ENCODE measurements at places on chromosomes 2 and 18.
A peak's percentile ranks its signal among the peaks of the same experiment; 100 is the strongest.

DNA sequence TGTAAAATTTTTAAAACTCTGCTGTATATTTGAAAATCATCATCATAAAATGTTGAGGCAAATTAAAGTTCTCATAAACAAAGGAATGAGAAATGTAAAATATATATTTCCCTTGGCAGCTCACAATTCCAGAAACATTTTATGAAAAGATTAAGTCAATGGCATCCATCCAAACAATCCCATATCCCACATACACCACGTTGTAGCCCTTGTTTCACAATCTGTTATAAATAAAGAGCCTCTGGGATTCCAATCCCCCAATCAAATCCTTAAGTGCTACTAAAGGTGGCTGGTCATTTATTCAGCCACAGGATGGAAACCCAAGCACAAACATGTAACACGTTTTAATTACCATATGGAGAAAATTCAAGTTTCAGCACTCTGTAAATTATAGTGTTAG lies 51.7 kb downstream of the GFPT1 start:
- DNase-seq: peak; percentile 64

GRCh38 chr2:199690225-199690624 lies 160.8 kb downstream of the FTCDNL1 start:
- DNase-seq: no peak

DNA sequence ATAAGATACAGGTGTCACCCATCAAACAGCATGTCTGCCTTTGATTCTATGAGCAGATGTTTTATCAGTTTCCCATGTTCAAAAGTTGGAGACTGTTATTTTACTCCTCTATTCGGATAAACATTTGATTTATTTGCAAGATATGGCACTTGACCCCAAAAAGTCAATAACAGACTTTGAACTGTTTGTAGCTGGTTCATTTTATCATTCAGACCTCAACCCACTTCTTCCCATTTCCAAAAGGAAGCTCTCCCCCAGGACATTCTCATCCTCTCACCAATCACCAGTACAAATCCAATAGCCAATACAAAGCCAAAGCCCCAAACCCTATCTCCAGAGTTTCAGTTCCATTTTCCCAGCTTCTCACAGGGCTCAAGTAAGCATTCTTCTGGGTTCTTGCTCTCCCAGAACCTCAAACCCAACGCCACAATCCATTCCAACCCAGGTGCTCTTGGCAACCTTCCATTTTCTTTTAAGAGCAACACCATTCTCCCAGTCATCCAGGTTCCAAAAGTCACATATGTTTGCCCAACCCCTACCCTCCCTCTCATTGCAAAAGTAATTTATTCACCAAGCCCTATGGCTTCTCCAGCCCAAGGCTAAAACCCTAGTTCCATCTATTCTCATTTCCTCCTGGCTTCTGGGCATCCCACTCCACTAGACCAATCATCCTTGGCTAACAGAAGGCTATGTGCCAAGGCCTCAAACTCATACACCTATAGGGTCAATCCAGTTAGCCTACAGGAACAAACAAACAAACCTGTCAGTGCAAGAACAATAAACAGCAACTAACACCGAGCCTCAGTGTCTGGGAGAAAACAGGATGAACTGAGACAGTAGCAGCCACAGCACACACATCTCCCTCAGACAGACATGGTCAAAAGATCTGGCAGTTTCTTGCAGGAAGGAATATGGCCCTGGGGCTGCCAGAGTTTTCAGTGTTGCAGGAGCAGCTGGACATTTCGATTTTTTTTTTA lies 9.2 kb downstream of the ACVR1 start:
- no peak for DNase-seq

DNA sequence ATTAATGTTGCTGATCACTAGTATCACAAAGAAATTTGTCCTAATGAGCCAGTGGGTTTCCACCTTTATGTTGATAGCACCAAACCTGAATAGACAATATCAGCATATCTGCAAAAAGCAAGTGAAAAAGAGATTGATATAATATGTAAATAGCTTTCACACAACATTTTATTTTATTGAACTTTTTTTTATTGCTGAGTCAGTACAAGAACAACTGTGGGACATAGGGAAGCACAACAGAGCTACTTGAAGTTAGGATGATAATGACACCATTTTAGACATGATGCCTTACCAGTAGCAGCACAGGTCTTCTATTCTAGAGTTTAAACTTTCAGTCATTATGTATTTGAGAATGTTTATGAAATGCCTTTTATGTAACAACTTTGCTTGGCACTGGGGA lies 554.1 kb upstream of the SETBP1 start:
- DNase-seq: no peak

GRCh38 chr18:22667616-22668422 lies 250.1 kb upstream of the CTAGE1 start:
- DNase-seq: peak; percentile 76

DNA sequence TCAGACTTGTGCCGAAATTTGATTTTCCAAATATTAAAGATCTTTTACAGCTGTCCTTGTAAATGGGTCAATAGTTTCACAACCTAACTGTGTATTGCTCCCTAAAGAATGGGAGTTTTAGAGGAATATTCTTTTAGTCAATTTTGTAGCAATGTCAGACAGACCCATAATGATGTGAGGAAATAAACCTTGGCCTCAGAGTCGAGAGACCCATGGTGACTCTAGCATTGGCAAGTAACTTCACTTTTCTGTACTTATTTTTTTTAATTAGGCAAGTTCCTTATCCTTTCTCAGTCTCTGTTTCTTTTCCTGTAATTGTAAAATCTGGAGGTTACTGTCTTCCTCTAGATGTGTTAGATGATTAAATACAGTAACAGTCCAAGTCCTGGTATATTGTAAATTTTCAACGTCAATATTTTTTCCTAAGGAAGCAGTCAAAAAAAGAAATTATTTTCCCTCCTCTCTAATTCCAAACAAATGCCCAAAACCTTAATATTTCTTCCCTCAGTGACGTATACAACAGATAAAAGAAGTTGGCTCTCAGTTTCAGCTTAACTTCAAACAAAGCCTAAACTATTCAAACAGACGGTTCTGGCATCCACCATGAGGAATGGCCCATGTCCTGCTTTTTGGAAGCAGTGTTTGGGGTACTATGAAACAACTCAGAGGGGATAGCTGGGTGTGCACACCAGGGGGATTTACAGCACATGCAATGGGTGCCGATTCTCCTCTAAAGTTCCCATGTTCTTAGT lies 466.7 kb downstream of the TNS1 start:
- DNase-seq: no peak

GRCh38 chr2:24016376-24016761 lies 6.5 kb downstream of the MFSD2B start:
- DNase-seq: peak; percentile 22

DNA sequence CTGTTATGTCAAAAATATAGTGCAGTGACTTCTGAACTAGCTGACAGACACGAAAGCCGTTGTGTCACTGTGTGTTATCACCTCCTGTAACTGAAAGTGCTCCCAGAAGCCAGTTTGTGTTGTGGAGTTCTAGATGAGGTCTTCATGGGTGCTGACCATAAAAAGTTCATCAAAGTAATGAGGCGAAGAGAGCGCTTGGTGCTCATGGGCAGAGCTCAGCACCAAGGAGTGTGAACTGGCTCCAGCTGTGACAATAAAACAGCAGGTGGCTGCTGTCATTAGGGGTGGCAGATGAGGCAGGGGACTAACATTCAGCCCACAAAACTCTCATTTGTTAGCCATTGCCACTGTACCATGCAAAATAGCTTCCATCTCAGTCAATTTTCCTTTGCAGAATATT lies 151.1 kb downstream of the ZNF407 start:
- DNase-seq: no peak

DNA sequence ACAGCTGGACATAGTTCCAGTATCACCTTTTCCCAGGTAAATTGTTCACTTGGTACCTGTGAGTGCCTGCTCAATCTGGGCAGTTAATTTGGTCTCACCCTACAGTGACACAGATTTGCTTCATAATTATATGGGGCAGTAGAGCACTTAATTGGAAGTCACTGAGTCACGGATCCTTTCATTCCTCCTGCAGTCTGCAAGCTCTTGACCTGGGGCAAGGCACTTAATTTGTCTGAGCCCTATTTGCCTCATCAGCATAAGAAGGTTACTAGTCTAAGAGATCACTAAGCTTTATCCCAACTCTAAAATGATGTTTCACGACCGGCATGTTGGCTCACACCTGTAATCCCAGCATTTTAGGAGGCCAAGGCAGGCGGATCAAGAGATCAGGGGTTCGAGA lies 8.9 kb downstream of the FBXO36 start:
- DNase-seq: no peak

- DNase-seq: peak; percentile 86
Measured at GRCh38 chr2:46179037-46179621, 118.1 kb upstream of the EPAS1 start.

DNA sequence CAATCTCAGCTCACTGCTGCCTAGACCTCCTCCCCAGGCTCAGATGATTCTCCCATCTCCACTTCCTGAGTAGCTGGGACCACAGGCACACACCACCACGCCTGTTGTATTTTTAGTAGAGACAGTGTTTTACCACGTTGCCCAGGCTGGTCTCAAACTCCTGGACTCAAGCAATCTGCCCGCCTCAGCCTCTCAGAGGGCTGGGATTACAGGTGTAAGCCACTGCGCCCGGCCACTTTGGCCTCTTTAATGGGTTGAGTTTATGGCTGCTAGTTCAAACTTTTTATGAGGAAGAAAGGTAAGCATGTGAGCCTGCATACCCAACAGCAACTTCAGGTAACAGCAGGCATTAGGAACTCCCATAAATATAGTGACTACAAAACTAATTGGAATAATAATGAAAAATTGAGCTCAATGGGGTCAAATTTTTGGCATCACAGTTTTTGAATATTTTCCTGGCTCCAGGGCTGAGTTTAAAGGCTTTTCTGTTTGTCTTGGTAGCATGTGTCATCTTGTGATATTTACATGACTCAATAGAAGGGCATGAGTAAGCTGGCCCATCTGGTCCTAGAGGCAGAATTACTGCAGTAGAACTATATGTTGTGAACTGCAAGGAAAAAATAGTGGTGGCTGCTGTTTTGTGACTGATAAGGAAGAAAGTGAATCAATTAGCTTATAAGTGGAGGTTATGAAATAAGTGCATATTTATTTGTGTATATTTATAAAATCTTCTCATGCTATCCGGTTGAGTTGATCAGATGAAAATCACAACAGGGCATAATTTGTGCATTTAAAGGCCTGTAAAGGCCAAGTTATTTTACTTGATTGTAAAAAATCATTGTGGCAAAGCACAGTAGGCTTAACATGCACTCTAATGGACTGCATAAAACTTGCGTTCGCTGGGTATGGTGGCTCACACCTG lies 24.8 kb downstream of the GALM start:
- peak; percentile 90 for DNase-seq

DNA sequence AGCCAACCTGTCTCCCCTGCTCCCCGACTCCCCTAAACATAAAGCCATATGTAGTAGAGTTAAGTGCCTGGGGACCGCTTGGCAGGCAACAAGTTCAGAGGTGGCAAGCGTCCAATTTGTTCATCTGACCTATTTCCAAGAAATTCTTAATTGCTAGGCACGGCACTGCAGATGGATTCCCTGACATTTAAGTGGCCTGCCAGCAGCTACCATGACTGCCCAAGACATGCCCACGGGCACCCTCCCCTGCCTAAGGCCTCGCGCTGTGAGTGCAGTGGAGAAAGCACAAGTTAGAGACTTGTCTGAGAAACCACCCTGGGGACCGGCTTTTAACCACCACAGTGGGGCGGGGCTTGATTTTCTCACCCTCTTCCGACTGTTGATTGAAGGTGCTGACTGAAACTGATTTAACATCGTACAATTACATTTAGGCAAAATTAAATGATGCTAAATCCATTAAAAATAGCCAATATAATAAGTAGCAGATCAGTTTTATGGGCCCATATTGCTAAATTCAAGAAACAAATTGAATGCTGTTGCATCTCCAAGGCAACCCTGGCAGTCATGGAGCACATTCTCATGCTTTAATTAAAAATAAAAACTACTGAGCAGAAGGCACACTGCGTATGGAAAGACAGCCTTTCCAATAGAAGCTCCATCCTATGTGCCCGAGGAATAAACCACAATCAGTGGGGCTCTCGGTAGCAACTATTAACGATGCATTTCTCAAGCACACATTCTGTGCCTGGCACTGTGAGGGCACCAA lies 163.6 kb upstream of the ACAA2 start:
- DNase-seq: no peak

- no peak for DNase-seq
Measured at GRCh38 chr18:61448316-61448715, 115.1 kb downstream of the CDH20 start.

All from adipocyte (in vitro differentiated cells).